ENCODE measurements at places on chromosomes 16 and 17. TPM values are rescaled to one million over a fixed set of nuclear protein-coding genes. Genes with fewer than 3 reads are reported as not detected.

Gene MGAT5B
- 0.15 TPM for polyA plus RNA-seq

Gene PABPN1L
- polyA plus RNA-seq = 0.84 TPM

Gene CACNG1
- not detected for polyA plus RNA-seq

Gene MT1E
- polyA plus RNA-seq = 0.32 TPM

Gene JUP
- 42.6 TPM for polyA plus RNA-seq

Gene CDRT15L2
- polyA plus RNA-seq = not detected

Gene CD300E
- 0.92 TPM for polyA plus RNA-seq
